ENCODE measurements at places on chromosomes 2 and 18.

DNA sequence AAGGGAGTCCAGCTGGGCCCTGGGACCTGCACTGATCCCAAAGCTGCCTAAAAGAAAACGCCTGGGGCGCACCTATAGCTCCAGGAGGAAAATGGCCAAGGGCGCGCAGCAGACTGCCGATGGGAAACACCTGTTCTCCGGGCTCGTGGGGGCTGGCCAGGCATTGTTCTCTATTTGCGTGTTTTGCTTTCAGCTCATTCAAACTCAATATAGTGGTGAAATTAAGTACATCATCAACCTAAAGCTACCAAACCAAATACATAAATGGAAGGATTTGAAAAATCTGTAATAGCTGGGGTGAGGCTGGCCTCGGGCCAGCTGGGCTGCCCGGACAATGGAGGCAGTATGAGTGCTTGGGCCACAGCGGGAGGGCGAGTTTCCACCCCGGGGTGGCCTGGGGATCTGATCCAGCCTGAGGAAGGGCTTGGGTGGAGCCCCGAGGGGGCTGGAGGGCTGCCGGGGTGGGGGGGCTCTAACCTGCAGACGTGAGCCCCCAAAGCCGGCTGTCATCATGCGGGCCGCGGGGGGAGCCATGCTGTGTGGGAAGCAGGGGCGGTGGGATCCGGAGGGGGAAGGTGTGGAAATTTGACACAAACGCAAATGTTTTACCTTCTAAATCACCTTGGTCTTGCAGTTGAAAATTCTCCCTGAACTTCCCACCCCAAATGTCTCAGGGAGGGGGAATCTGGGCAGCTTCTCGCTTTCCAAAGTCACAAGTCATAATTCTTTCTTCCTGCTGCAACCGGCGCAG lies 77.6 kb downstream of the ASB1 start:
- DNase-seq = no peak

- no peak for DNase-seq
These were observed 64.3 kb downstream of the NFATC1 start for GRCh38 chr18:79459946-79460480.

DNA sequence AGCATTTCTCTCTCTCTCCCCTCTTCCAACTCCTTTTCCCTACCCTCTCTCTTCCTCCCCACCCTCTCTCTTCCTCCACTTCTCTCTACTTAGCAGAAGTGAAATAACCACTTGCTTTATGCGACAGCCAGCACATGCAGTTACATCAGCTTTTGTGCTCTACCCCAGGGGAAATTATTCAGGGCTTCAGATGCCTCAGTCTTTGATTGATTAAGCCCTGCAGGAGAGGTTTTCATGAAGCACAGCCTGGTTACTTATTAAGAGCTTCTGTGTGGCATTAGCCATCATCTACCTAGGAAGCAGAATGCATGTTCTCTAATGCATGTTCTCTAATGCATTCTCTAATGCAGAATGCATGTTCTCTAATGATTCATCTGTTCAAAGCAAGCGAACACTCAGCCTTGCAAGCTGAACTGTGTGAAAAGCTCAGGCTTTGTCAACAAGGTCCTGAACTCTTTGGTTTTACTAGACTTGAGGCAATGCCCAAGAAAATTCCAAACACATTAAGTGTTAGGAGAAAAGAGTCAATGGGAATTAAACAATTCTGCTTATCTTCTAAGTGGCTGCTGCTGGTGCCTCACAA lies 56.1 kb downstream of the LHCGR start:
- peak; percentile 79 for DNase-seq

- DNase-seq = peak; percentile 48
These were observed 71.3 kb downstream of the SLC25A12 start for GRCh38 chr2:171822525-171823322.

DNA sequence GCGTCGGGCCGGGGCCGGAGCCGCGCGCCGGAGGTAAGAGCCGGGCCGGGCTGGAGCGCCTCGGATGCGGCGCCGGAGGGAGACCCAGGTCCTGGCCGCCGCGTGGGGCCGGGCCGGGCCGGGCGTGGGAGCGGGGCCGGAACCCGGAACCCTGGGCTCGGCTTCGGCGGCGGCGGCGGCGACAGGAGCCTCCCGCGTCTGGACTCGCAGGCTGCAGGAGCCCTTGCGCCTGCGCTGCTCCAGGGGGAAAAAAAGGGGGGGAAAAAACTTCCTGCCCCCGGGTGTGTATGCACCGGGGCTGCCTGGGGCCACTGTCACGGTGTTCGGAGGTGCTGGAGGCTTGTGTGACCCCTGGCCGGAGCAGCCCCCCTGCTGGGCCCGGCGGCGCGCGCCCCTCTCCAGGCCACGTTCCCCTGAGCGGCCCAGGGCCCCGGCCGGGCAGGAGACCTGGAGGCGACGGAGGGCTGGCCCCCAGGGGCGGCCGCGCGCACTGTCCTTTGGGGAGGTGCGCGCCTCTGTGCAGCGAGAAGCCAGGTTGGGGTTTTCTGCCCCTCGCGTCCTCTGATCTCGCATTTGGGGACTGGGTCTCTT lies 864 bp downstream of the KLHL29 start:
- DNase-seq = peak; percentile 29

DNA sequence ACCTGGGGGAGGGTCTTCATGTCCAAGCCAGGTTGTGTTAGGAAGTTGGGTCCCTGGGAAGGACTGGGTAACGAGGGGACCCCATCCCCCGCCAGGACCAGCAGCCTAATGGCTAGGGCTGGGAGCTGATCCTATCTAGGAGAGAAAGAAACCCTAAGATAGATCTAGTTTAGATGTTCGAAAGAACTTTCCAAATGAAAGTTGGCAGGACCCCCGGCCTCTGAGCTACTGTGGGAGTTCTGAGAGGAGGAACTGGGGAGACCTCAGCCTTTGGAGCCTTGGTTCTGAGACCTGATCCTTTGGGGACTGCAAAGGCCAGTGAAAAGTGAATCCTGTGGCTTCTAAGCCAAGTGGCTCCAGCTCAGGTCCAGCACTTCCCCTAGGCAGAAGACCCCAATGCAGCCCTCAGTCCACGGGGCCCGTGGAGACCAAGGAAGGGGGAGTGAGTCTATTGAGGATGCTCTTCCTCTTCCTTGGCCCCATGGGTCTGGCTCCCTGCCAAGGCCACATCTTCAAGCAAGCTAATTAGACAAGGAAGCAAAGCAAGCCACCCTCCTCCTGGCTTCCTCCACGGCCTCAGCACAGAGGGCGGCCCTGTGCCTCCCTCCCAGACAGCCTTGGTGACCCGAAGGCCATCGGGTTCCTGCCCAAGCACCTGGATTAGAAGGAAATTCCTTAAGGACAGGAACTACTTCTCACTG lies 23.5 kb downstream of the CCT7 start:
- DNase-seq = no peak

DNA sequence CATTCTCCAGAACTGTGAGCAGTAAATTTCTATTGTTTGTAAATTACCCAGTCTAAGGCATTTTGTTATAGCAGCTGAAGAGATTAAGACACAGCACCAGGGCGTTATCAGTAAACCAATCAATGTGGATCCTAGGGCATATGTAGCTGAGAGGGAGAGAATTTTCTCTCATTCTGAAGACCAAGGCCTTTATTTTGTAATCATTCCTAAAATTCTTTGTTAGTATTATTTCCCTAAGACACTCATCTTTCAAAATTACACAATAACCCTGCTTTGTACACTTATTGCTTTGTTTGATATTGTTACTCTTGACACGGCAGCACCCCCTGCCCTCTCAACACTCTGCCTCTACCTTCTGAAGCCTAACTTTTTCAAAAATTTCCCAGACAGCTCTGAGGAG lies 419.1 kb downstream of the SLC4A3 start:
- peak; percentile 10 for DNase-seq

DNA sequence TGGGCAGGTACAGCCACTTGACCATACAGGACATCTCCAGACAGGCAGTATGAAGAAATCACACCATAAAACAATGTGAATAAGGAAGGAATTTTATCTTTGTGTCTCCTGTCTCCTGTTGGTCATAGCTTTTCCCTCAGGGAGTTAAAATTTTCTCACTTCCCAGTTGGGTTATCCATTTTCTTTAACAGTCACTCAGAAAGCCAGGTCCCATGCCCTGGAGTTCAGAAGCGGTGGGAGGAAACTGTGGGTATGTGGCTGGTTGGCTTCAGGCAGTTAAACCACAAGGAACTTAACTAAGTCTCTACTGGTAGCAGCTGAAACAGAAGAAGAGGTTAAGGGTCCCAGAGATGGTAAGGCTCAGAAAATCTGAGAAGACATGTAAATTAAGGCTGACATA lies 6.5 kb upstream of the SMAD2 start:
- DNase-seq = no peak

DNA sequence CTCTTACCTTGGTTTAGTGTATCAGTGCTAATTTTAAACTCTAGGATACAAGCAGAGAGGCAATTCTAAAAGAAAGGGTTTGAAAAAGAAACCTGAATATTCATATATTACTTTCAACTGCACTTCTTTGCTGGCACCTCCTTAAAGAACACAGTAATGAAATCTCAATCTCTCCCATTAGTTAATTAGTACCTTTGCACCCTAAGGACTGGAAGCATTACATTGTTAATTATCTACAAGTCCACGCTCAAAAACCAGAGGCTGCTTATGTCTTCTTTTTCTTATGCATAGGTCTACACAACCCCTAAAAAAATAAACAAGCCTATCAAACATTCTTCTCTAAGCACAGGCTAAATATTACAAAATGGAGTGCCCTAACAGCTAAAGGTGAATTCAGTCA lies 20.2 kb downstream of the EPHA4 start:
- DNase-seq = no peak

GRCh38 chr2:229059331-229060033 lies 211.6 kb downstream of the PID1 start:
- no peak for DNase-seq

- DNase-seq = no peak
These were observed 19.5 kb downstream of the C2orf74 start for GRCh38 chr2:61181382-61182058.

DNA sequence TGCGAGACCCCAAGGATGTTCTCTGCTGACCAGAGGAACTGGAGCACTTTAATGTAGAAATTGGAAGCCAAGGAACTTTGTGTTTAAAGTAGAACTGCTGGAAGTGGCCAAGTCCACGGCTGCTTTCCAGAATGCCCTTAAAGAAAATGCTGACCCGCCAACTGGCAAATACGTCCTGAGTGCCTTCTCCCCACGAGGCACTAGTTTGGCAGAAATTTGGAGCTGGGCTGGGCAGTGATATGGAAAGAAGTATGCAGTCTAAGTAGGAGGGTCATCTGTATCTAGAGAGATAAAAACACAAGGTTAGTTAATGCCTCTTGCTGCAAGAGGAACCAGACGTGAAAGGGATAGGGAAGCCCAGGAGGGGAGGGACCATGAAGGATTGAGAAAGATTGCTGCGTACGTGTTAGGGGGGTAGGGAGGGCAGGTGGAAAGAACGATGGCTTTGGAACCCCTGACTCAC lies 59.3 kb upstream of the RFX8 start:
- no peak for DNase-seq

GRCh38 chr18:73647391-73647790 lies 500.2 kb downstream of the FBXO15 start:
- DNase-seq = no peak

DNA sequence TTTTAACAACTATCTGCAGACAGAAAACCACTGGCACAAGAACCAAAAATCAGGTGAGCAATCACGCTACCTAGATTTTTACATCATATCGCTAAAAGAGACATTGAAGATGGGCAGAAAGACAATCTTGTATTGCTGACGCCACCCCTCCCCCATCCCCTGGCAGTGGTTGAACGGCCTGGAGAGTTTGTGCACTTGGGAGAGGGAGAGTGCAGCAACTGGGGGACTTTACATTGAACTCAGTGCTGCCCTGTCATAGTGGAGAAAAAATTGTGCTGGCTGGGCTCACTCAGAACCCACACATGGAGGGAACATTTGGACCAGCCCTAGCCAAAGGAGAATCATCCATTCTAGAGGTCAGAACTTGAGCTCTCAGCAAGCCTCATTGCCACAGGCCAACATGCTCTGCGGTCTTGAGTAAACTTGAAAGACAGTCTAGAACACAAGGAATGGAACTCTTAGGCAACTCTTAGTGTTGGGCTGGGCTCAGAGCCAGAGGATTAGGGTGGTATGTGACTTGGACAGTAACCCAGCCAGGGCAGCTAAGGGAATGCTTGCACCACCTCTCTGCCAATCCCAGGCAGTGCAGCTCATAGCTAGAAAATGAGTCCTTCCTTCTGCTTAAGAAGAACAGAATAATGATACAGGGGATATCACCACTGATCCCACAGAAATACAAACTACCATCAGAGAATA lies 220.0 kb upstream of the CYP26B1 start:
- DNase-seq = peak; percentile 95

GRCh38 chr2:56456791-56457190 lies 273.0 kb downstream of the CCDC85A start:
- DNase-seq = no peak

DNA sequence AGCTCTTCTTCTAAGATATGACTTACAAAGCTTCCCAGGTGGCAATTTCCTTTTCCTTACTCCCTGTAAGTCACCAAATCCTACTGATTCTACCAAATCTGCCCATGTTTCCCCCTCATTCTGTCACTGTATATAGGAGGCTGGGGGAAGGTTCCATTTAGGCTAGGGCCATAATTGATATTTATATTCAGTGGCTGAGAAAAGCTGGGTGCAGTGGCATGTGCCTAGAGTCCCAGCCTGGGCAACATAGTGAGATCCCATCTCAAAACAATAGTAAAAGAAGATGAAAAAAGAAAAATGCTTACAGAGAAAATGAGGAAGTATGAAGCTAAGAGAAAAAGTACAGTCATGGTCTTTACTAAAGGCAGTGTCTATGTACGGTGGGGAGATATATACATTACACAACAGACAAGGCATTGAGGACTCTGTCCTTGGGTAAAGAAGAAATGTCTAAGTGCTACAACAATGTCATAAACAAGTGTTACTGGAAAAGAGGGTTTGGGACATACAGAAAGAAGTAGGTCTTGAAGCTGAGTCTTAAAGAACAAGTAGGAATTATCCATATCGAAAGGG lies 4.8 kb downstream of the CWC22 start:
- no peak for DNase-seq

GRCh38 chr2:29053223-29053622 lies 21.1 kb downstream of the PCARE start:
- DNase-seq = no peak

DNA sequence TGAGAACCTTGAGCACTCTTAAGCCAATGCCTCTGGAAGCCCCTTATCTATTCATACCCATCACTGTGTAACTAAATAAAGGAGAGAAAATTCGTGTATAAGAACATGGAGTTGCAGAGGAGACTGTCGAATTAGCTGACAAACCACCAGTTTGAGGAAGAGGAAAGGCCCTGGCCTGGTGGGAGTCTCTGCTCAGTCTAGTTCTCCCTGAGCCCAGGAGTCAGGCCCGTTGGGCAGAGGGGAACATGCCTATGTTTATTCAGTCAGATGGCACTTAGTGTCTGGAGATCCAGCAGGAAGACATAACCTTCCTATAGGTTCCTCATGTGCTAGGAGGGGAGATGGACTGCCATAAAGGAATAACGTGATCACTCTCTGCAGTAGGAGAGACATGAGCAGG lies 60.3 kb downstream of the MGAT5 start:
- DNase-seq = no peak

- no peak for DNase-seq
These were observed 356.1 kb downstream of the SS18 start for GRCh38 chr18:25734336-25734735.

GRCh38 chr2:145112467-145112866 lies 592.5 kb upstream of the ZEB2 start:
- no peak for DNase-seq

Data from fibroblast of skin of scalp (primary cell).